KBM-7 (cell line): ENCODE measurements at places on chromosomes 4 and X.

GRCh38 chr4:40998675-40999358 lies 215.5 kb downstream of the APBB2 start:
- DNase-seq, result no peak

GRCh38 chr4:104989371-104989770 lies 157.3 kb upstream of the TET2 start:
- DNase-seq, result no peak

- no peak for DNase-seq
Observed at GRCh38 chr4:24937176-24937916, 24.5 kb upstream of the CCDC149 start.

GRCh38 chrX:40082447-40083119 lies 15.2 kb downstream of the BCOR start:
- no peak for DNase-seq

DNA sequence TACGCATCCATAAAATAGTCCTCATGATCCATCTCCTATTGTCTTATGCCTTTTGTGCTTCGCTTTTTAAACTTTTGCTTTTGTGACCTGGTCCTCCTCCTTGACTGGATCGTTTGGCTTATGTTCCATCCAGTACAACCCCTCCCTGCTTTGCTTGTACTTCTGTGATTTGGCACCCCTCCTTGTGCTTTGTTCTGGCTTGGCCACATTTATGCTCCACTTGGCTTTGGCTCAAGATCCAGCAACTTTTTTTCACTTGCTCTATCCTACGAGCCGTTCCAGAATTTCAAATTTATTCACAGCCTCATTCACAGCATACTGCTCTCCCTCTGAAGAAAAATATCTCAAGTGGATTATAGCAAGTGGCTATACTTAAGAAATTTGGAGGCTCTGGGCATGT lies 28.0 kb upstream of the GLRA2 start:
- DNase-seq, result no peak

DNA sequence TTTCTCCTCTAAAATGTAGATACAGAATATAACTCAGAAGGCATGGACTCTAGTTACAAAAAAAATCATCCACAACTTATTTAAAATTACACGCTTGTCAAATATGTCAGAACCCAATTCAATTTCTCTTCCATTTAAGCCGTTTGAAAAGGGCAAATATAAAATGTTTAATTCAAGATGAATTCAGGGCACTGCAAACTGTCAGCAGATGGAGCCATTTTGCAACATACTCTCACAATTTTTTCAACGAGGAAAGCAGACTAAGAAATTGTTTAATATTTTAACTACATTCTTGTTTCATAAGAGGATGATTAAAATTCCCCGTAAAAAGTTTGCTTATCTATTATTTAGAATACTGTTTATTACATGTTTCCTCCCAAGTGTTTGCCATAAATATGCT lies 321.3 kb upstream of the CPXCR1 start:
- DNase-seq, result no peak

DNA sequence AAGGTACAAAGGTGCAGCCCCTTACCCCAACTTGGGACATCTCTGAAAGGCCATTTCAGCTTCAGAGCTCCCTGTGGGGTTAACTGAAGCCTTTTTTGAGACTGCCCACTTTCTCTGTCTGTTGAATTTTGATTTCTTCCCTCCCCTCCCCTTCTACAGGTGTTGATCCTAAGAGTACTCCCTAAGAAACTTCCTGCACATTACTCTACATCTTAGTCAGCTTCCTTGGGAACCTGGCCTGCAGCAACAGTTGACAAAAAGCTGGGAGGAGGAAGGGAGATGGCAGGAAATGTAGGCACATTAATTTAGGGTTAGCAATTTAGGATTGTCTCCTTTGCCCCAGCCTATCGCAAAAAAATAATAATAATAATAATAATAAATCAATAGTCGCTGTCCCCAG lies 1.2 kb upstream of the IDS start:
- no peak for DNase-seq

DNA sequence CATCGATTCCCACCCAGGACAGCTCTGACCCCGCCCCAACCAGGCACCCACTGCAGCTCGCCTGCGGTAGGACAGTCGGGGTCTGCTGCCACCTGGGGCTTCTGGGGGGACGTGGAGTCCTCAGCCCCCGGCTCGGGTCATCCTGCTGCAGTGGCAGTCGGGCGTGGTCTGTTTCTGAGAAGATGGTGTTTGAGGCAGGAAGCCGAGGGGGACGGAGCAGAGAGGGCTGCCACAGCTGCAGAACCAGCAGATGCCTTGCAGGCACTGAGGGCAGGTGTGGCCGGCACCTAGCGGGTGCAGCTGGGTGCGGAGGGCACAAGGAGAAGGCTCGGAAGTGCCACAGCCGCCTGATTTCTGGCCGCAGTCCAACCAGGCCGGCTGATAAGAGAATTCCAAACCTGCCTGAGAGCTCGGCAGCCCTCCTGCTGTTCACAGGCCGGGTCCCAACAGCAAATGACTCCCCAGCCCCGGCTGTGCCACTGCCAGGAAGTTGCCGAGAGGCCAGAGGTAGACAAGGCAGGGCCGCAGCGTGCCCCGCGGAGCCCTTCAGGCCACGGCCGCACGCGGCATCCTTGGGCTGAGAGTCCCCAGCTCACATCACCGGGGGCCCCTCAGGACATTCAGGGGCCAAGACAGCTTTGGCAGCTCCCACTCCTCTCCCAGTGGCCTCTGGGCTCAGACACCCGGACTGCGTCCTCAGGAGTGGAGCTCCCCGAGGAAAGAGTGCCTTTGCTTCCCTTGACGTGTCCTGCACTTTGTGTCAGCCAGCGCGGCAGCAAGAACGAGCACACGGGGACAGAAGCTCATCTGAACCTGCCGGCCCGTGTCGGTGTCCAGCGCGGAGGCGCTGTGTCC lies 9.4 kb upstream of the CPLX1 start:
- DNase-seq, result no peak

- DNase-seq, result no peak
Observed at GRCh38 chr4:109590905-109591304, 30.9 kb downstream of the MCUB start.

GRCh38 chrX:134599184-134599914 lies 58.9 kb downstream of the PLAC1 start:
- DNase-seq, result peak; percentile 18

GRCh38 chr4:81490403-81491160 lies 18.9 kb upstream of the RASGEF1B start:
- DNase-seq, result no peak
